ENCODE measurements at places on chromosomes 3 and 15.

DNA sequence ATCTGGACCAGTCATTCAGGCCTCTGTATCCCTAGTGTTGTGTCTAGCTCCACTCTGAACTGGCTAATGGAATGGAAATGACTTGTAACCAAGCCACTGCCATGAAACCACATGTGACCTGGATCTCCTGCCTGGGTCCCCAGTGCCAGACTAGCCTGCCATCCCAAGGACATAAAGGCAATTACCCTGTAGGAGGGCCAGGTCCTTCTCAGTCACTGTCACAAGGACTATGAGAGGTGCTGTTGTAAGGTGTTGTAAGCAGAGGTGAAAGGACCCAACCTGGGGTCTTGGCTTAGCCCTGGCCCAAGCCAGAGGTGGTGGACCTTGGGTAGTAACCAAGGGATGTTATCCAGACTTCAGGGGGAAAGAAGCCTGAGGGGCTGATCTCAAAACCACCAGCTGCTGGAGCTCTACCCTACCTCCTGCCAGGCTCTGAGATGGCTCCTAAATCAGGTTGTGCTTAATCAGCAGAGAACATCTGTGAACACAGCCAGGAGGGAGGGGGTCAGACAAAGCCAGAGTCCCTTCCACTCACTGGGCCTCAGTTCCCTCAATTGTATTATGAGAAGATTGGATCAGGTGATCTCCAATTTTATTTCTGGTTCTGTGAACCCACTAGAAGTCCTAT, 15.7 kb upstream of the KLHL24 start:
- DNase-seq: no peak

DNA sequence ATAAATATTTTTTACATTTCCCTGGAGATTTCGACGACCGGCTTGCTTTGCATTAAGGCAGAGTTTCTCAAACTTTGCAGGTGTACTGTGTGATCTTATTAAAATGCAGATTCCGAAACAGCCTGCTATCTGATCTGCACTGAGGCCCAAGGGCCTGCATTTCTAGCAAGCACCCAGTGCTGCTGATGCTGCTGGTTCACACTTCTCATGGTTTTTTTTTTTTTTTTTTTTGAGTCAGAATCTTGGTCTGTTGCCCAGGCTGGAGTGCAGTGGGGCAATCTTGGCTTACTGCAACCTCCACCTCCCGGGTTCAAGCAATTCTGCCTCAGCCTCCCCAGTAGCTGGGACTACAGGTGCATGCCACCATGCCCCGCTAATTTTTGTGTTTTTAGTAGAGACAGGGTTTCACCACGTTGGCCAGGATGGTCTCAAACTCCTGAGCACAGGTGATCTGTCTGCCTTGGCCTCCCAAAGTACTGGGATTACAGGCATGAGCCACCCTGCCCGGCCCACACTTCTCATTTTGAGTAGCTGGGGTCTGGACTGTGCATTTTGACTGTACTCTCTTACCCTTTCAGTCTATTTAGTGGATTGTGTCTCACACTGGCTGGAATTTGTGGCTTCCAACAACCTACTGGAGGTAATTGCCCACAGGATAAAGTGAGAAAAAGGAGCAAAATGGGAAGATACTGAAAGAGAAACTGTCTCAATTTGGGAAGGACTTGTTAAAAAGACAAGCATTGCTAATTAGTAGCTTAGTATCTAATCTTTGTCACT, 94.1 kb downstream of the ITPR1 start:
- DNase-seq: no peak

- no peak for DNase-seq
These were observed 26.1 kb downstream of the SEC61A1 start for GRCh38 chr3:128078322-128078721.

GRCh38 chr15:79724312-79724711, 172.5 kb downstream of the MTHFS start:
- DNase-seq: no peak

GRCh38 chr15:39321977-39322376, 258.9 kb upstream of the THBS1 start:
- DNase-seq: no peak

DNA sequence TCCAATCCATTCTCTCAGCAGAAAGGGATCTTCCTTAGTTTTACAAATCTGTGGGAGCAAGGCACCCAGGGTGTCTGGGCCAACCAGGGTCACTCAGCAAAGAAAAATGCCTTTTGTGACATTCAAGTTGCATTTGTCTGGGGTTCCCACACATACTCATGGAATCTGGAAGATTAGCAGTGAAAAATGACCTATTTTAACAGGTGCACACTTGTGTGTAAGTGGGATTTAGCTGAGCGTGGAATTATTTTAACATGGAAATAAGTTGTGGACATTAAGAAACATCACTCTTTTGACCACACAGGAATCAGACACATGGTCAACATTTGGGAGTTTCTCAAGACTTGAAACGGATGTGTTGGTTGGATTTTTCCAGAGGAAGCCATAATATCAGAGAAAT, 234.9 kb downstream of the OPA1 start:
- no peak for DNase-seq

DNA sequence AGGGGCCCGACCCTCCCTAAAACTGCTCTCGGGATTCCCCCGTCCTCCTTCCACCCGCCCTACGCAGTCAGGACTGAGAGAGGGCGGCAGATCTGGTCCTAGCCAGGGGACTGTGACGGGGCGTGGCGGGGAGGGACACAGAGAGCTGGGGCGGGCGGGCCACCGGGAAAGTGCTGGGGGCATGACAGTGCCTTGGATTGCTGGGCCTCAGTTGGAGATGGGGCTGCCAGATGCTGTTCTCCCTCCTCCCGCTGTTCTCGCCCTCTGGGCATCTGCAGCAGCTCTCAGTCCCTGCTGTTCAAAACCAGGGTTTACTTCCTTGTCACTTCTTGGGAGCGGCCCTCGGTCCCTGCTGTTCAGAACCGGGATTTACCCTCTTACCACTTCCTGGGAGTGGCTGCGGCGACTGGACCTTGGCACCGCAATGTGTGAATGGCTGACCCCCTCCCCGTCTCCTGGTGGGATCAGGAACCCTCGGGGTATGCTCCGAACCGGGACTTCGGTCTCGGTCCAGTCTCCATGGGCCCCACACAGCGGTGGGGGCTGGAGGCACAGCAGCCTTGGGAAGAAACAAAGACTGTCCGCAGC, 1.8 kb upstream of the RPP25 start:
- no peak for DNase-seq

DNA sequence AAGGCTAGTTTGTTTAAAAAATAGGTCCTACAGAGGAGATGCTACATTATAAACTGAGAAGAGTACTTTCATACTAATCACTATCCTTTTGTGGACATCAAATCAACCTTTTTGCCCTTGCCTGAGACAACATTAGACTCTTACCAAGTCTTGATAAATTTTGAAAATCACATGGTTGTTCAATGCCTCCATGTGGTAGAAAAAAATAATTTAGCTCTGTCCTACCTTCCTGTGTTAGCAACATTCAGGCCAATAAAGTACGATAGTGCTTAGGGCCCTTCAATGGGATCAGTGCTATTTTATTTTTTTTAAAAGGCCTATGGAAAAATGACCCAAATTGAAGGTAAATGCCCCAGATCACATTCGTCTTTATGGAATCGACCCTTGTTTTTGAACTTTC, 5.0 kb upstream of the UBE2E1 start:
- DNase-seq: no peak

DNA sequence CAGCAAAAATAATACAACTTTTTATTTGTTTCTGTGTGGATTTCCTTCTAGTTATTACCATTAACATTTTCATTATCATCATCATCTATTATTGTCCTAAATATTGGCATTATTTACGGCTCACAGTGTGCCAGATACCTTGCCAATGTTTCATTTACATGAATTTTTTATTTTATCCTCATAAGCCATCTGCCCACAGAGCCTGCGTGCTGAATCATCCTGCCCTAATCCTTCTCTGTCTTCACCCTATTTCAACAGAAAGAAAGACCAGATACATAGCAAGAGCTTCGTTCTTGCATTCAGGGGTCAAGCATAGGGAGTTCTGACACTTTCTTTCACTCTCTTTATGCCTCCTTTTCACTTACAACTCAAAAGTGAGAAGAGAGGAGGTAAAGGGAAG, 82.0 kb downstream of the KCNMB2 start:
- DNase-seq: no peak

DNA sequence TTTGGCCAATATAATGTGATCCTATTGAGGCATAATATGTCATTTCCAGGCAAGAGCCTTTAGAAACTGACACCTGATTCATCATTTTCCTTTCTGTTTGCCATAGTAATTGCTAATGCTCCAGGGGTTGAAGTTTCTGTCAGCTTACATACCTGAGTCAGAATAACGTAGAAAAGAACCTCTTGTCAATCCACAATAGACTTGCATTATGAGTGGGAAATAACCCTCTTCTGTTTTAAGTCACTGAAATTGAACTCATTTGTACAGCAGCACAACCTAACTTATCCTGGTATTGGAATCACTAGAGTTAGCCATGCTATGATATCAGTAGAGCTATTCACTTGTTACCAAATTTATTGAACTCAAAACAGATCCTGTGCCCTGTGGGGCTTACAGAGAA, 101.7 kb upstream of the TP63 start:
- no peak for DNase-seq

GRCh38 chr3:47622671-47623461, 44.2 kb upstream of the CSPG5 start:
- DNase-seq: no peak

DNA sequence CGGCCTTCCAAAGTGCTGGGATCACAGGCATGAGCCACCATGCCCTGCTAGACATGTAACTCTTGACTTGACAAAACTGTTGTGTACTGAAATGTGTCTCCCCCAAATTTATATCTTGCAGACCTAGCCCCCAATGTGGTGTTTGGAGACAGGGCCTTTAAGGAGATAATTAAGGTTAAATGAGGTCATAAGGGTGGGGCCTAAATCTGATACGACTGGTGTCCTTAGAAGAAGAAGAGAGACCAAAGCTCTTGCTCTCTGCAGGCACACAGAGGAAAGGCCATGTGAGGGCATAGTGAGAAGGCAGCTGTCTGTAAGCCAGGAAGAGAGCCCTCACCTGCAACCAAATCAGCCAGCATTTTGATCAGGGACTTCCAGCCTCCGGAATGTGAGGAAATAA, 361.3 kb downstream of the SV2B start:
- DNase-seq: no peak

DNA sequence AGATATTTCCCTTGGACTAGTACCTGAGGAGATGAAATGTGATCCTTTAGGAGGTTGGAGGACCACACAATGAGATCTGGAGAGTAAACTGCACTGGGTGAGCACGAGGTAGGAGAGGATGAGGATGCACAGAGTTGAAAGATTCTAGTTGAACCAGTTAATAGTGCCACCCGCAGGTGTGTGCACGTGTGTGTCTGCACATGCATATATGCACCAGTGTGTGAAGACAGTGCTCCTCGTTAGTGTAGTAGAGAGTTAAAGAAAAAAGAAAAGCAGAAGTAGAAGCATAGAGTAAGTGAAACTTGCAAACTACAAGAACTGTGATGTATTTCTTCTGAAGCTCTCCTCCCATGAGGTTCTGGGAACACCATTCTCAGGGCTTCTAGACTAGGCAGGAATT, 8.4 kb downstream of the MED12L start:
- DNase-seq: no peak

GRCh38 chr3:173690542-173691180, 293.1 kb downstream of the NLGN1 start:
- no peak for DNase-seq

DNA sequence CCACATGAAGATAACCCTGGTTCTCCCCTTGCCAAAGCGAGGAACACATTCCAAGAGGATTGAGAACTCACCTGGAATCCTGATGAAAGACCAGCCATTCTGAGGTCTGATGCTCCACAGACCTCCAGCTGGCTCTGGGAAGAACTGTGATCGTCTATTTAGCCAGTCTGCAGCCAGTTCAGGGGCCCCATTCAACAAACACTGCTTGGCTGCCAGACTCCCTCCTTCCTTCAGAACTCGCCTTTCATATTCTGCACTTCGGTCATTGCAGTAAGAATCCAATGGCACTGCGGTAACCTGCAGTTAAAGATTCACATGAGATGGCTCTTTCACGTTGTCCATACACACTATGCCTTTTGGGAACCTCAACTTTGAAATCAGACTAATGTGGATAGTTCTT, 67.6 kb downstream of the CHAC1 start:
- no peak for DNase-seq

DNA sequence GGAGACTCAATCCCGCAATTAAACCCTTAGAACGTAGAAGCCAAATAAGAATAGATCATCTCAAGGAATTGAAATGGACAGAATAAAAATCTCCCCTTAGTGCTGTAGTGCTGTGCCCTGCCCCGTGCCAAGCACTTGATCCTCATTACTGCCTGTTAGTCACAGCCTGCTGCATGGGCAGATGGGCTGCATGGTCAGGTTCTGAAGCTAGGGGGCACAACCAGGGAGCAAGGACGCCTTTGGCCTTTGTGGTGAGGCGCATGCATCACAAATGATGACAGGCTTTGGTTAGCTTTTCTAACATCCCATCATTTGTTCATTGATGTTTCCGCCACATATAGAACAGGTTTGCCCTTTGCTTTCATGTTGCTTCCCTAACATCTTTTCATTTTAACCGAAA, 336.3 kb upstream of the ADAMTS9 start:
- no peak for DNase-seq

GRCh38 chr3:101065962-101066361, 72.7 kb upstream of the ABI3BP start:
- DNase-seq: no peak

- no peak for DNase-seq
These were observed 20.2 kb downstream of the HDAC11 start for GRCh38 chr3:13500133-13500885.
